Stimulated activated naive CD4-positive, alpha-beta T cell treated with Interleukin-2 at 50 U/mL for 16 hours (primary cell): ENCODE measurements at places on chromosomes 6 and 20.

GRCh38 chr20:6696001-6696400 lies 71.5 kb upstream of the BMP2 start:
- no peak for DNase-seq

GRCh38 chr6:149965194-149966020 lies 1.7 kb downstream of the ULBP1 start:
- DNase-seq = no peak

GRCh38 chr6:15313367-15313766 lies 67.5 kb downstream of the JARID2 start:
- no peak for DNase-seq

GRCh38 chr6:32191696-32192607 lies 491 bp downstream of the GPSM3 start:
- peak; percentile 15 for DNase-seq

GRCh38 chr6:85580878-85581267 lies 12.8 kb downstream of the SNX14 start:
- DNase-seq = no peak

- DNase-seq = no peak
Observed at GRCh38 chr6:113565306-113565705, 291.8 kb upstream of the MARCKS start.

- DNase-seq = no peak
Observed at GRCh38 chr6:101396548-101397173, 3.2 kb downstream of the GRIK2 start.
